ENCODE measurements at places on chromosomes 7 and 10.

DNA sequence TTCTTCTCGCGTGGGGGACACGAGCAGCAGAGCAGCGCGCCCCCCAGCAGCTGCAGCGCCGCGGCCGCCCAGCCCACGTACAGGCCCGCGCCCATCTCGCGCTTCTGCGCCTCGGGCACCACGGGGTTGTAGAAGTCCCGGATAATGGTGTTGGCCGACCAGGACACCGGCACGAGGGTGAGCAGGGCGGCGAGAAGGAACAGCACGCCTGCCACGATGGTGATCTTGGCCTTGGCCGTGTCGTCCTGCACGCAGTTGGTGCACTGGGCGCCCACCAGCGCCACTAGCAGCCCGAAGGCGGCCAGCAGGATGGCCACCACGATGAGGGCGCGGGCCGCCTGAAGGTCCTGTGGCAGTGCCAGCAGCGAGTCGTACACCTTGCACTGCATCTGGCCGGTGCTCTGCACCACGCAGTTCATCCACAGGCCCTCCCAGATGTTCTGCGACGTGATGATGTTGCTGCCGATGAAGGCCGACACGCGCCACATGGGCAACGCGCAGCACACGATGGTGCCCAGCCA is 529 bp downstream of the CLDN3 start:
- DNase-seq = peak; percentile 32

- no peak for DNase-seq
Observed at GRCh38 chr10:96835899-96836298, 3.8 kb downstream of the LCOR start.

- peak; percentile 82 for DNase-seq
Observed at GRCh38 chr10:132446661-132447445, 49.9 kb downstream of the PWWP2B start.

DNA sequence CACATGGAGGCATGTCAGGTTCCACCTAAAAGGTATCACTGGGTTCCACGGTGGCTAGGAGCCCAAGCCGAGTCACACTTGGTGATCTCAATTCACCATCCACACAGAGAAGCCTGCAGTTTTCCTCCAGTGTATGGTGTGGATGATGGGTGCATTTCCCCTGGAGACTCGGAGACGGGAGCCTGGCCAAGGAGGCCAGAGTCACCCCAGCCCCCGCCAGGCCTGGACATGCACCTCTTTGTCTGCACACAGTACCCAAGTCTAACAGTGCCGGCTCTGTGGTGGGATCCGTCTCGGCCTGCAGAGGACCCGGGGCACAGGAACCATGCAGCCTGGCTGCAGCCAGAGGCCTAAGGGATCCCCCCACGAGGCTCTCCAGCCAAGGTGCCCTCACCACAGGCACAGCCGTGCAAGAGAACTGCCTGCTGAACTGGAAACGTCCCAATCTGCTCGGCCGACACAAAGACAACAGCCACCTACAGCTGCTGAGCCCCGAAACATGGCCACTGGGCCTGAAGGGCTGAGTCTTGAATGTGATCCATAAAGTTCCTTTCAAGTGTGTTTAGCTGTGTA is 75.2 kb downstream of the DIP2C start:
- no peak for DNase-seq

DNA sequence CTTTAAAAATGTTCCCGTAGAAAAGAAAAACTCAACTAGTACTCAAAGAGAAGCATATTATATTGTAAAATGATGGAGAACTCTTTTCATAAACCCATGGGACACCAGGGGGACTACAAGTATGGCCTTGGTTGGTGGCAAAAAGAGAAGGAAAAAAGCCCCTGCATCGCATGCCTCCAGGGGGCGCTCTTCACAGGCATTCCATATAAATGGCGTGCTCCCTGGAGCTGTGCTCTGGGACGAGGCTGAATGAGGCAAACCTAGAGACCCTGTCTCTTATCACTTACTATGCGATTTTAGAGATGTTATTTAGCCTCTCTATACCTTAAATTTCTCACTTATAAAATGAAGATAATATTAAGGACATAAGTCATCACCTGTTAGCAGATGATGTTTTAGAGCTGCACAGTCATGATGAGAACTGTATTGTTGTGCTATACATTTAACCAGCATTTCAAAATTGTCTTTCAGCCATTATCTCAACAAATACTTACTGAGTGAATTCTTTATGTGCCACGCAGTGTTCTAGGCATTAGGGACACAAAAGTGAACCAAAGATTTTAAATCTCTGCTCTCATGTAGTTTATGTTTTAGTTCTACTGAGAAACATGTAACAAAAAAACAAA is 105.8 kb downstream of the ARHGAP21 start:
- DNase-seq = no peak

GRCh38 chr7:96558530-96558929 is 151.1 kb downstream of the SEM1 start:
- no peak for DNase-seq

GRCh38 chr10:34467364-34467763 is 347.7 kb downstream of the PARD3 start:
- DNase-seq = no peak

DNA sequence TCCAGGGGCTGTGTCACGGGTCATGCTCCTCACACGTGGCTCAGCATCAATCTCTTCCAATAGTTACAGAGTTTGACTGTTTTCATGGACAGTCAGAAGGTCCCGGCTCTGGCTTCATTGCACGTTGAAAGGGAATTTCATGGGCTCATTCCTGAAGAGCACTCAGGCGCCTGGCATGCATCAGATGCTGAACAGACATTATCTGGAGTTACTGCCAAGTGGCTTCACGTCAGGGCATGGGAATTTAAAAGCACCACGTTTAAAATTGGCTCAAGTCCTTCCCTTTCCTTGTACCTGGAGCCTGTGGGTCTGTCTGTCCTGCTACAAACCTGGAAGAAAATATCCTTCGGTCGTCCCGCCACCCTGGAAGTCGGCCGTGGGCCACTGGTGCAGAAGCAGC is 50.4 kb downstream of the CFAP46 start:
- no peak for DNase-seq

DNA sequence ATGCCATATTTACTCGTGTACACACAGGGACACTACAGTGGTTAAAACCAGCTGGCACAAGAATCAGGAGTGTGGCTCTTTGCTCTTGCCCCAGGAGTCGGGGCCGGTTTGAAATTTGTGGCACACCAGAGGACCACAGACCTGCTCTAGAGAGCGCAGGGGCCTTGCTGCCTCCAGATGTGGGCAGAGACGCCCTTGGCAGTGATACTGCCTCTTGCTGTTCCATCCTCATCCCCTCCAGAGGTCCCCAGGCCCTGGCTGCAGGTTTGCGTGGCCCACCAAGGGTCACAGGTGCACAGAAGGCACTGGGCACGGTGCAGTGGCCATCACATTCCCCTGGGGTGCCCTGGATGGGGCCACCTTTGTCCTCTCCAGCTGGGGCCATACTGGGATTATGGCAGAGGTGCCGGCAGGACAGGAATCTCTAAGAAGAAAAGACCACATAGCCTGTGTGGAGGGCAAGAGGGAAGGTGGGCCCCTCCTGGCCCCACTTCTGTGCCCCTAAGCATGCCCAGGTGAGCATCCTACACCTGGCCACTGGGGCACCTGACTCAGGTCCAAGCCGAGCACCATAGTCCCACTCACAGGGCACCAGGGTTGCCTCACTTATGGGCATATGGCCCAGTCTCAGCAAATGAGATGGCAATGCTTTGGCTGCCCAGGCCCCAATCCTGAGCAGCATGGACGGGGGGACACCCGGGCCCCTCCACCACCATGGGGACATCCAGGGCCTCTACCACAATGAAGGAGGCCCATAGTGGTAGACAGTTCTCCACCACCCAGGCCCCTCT is 45.6 kb downstream of the FOXL3 start:
- no peak for DNase-seq

GRCh38 chr10:125060826-125061556 is 99.4 kb downstream of the CTBP2 start:
- peak; percentile 35 for DNase-seq

DNA sequence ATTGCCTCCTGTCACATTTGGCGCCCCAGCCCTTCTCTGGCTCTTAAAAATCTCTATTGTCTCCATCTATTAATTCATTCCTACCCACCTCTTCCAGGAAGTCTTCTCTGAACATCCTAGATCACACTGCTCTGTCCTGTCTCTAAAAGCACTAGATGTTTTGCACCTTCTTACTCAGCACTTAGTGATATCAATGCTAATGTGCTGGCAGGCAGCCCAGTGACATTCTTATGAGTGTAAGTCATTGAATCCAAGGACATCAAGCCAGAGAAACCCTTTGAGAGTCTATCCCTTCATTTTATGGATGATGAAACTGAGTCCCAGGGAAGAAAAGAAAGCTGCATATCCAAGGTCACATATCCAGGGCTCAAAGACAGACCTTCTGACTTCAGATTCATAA is 48.3 kb upstream of the PAX2 start:
- DNase-seq = no peak

GRCh38 chr7:95059842-95060313 is 152.5 kb downstream of the PPP1R9A start:
- DNase-seq = no peak

GRCh38 chr10:73878365-73878764 is 4.0 kb upstream of the CAMK2G start:
- DNase-seq = no peak

DNA sequence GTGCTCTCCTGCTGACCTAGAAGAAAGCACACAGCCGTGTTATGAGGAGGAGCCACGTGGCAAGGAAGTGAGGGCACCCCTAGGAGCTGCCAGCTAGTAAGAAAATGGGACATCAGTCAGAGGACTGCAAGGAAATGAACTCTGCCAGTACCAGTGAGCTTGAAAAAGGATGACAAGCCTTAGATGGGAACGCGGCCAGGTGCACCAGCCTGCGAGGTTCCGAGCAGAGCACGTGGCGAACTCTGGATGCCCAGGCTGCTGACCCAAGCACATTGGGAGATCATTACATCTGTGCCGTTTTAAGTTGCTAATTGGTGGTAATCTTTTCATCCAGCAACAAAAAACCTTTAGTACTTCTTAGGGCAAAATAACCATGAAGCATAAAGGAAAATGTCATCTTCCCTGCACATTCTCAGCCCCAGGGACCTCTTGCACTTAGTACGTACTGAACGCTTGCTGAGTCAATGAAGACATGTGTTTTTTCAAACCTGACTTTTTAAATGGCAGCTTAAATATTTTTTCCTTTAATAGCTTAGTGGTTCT is 69.4 kb downstream of the AMZ1 start:
- DNase-seq = no peak

DNA sequence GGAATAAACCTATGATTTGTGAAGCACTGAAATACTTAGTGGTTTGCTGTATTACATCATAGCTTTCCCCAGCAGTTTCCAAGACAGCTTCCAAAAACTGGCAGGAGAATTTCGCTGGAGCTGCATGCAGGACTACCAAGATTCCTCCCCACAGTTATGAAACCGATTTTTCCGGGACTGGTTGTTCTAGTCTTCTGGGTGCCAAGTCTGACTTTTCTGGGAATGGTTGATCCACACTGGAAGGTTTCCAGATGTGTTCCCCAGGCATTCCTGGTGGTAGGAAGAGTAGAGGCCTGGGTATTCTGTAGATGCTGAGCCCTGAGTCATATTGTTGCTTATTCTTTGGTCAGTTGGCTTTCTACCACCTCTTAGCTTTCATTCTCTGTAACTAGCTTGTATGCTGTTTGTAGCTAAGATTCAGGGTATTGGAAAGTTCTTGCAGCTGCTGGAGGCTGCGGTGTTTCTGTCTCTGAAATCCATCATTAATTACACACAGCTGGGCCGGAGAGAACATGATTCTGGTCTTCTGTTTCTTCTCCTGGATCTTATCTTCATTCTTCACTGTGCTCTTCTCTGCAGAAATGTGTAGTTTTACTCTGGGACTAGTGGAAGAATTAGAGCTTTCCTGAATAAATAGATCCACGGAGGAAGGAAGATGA is 6.3 kb downstream of the ABCC2 start:
- no peak for DNase-seq

- DNase-seq = no peak
Observed at GRCh38 chr10:79142064-79142491, 73.3 kb downstream of the ZMIZ1 start.

- no peak for DNase-seq
Observed at GRCh38 chr7:114944745-114945625, 23.1 kb downstream of the MDFIC start.

GRCh38 chr10:113959383-113959760 is 84.3 kb upstream of the ADRB1 start:
- no peak for DNase-seq

DNA sequence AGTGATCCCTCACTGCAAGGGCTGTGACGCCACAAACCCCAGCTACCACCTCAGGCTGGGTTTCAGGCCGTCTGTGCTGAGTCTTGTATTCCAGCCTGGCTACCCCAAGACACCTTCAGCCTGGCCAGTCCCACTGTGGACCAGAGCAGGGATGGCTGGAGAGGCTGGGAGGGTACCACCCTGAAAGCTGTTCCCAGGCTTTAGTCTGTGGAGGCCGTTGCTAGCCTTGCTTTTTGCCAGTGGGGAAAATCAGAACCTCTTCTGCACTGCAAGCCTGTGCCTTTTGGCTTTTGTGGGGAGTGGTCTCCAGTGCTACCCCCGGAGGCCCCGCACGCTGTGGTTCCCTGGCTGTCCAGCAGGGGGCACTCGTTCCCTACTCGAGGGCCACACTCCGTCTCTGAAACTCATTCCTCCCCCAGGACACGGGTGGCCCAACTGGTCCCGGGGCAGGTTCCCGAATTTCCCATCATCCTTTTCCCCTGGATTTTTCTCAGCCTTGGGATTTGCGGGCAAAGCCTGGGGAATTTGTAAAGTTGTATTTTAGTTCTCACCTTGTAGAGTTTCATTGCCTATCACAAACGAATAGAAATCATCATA is 128.4 kb upstream of the BTBD16 start:
- DNase-seq = no peak

GRCh38 chr10:7484456-7485243 is 73.8 kb upstream of the SFMBT2 start:
- DNase-seq = no peak

GRCh38 chr10:48931188-48931587 is 8.5 kb downstream of the LRRC18 start:
- no peak for DNase-seq

DNA sequence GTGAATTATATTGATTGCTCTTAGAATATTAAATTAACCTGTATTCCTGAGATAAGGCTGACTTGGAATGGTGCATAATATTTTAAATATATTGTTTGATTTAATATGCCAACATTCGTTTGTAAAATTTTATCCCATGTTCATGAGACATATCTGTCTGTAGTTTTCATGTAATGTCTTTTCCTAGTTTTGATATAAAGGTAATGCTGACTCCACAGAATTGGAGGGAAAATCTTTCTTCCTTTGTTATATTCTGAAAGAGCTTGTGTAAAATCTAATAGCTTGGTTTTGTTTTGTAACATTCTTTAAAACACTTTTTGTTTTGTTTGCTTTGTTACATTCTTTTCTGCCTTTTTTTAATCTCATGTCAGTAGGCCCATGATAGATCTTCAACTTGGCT is 657.0 kb downstream of the DNAJB9 start:
- no peak for DNase-seq
